T-cell (primary cell): ENCODE measurements at places on chromosomes 7 and 10. TPM values are rescaled to one million over a fixed set of nuclear protein-coding genes. Genes with fewer than 3 reads are reported as not detected.

TMEM176B gene
- 0.30 TPM for total RNA-seq

OR2A42 gene
- 0.09 TPM for total RNA-seq

SLC18A3 gene
- total RNA-seq = not detected

ZNF722 gene
- not detected for total RNA-seq

HMX3 gene
- not detected for total RNA-seq

RNLS gene
- total RNA-seq = 1.8 TPM

STAG3 gene
- total RNA-seq = 6.5 TPM

ASB10 gene
- not detected for total RNA-seq

CHRM2 gene
- not detected for total RNA-seq

GRCh38 chr10:100859484-100859763 is 53.3 kb upstream of the SLF2 start:
- DNase-seq = no peak

DNA sequence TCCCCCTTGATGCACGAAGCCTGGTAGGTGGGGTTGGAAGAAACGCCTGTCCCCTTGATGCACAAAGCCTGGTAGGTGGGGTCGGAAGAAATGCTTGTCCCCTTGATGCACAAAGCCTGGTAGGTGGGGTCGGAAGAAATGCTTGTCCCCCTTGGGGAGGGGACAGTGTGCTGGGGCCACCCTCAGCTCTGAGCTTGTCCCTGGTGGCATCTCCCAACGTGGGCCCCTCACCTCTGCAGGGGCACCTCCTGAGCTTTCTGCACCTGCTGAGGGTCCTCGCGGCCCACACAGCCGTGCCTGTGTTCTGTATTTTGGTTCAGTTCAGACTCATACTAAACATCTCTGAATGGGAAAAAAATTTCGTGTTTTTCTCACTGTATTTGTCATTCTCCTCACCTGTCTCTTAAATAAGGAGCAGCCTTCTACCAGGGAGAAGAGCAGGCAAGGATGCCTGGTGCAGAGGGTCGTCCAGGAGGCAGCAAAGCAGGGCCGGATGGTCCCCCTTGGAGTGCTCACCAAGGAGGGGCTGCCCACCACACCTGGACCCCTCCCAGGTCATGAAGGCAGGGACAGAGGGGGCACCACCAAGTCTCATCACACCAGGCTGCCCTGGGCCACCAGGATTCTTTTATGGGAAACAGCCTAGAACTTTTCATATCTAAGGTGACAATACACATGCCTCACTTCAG is 24.7 kb downstream of the VIPR2 start:
- DNase-seq = no peak

- no peak for DNase-seq
Measured at GRCh38 chr7:1842321-1843221, 172.5 kb downstream of the ELFN1 start.

DNA sequence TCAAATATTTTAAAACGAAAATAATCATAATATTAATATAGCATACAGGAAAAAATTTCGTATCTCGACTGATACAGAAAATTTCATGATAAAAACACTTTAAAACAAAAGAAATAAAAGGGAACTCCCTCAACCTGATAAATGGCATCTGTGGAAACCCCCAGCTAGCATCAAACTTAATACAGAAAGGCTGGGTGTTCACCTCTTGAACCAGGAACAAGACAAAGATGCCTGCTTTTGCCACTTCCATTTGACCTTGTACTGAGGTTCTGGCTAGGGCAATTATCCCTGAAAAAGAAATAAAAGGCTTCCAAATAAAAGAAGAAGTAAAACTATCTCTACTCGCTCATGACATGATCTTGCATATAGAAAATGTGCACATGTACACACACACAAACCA is 2.5 kb upstream of the ALOX5 start:
- DNase-seq = no peak

GRCh38 chr7:54109501-54109900 is 432.7 kb upstream of the VSTM2A start:
- DNase-seq = no peak

- DNase-seq = no peak
Measured at GRCh38 chr10:43393606-43394360, 15.2 kb downstream of the HNRNPF start.

- no peak for DNase-seq
Measured at GRCh38 chr7:50687575-50688225, 95.0 kb downstream of the GRB10 start.

DNA sequence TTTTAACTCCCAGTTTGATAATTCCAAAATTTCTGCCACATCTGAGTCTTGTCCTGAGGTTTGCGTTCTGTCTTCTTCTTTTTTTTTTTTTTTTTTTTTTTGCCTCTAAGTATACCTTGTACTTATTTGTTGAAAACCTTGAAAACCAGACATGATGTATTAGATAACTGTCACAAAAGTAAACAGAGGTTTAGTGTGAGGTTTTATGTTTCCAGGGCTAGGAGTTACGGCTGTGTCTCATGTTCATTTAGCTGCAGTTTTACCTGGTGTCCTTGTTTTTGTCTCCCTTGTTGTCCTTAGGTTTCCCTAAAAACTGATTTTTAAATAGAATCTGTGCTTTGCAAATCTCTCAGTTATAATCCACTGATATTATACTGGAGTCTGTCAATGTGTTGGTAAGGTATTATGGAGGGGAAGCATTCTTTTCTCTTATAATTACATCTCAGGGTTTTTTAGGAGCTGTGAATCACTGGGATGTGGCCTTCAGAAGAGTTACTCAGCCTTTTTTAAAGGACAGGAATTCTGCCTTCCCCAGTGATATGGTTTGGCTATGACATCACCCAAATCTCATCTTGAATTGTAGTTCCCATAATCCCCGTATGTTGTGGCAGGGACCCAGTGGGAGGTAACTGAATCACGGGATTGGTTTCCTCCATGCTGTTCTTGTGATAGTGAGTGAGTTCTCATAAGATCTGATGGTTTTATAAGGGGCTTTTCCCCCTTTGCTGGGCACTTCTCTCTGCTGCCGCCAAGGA is 95.0 kb downstream of the CDCA7L start:
- no peak for DNase-seq

- no peak for DNase-seq
Measured at GRCh38 chr10:63919575-63920279, 398.5 kb downstream of the REEP3 start.

DNA sequence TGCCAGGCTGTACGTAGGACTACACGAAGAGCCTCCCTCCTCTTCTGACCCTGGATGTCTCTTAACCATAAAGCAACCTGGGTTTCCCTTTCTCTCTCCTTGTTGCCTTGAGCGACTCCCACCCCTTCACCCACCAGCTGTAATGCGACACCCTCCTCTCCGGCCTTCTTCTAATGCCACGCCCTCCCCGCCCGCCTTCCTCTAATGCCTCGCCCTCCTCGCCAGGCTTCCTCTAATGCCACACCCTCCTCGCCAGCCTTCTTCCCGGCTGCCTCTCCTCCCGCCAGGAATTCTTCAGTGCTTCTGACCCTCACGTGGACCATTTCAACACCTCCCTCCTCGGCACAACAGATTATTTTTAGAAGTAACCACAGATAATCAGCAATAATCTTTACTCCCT is 348.5 kb upstream of the SHH start:
- DNase-seq = no peak

DNA sequence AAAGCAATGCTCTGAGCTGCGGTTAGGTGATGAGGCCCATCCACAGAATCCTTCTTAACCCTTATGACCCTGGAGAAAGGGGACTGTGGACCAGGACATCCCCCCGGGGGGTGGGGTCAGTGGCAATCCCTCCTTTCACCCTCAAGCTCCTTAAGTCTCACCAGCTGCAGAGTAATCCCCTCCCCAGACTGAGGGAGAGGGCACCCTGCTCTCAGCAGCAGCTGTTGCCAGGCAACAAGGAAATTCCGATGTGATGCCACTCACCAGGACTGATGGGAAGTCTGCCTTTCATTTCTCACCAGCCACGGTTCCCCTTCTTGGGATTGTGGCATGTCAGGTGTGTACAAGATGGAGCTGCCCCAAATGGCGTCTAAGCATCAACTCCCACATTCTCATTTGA is 129.6 kb downstream of the DOCK1 start:
- DNase-seq = no peak

- no peak for DNase-seq
Measured at GRCh38 chr10:84548869-84549268, 220.5 kb downstream of the CCSER2 start.

GRCh38 chr7:86058649-86059048 is 585.1 kb upstream of the GRM3 start:
- DNase-seq = no peak

DNA sequence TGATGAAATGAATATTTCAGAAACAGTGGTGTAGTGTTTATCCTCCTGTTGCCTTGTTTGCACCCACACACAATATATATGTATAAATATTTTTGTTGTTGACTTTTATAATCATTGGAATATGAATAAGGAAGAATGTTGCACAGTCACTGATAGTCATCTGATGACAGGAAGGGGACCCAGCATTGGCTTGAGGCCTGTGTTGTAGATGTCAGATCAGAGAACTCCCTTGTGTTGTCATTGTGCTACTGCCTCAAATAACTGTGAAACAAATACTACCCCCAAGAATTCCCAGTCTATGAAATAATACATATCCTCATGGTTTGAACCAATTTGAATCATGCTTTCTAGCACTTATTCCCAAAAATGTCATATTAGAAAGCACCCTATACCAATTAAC is 84.0 kb downstream of the NRG3 start:
- no peak for DNase-seq

- no peak for DNase-seq
Measured at GRCh38 chr10:57472823-57473619, 794.7 kb downstream of the IPMK start.

GRCh38 chr7:128307061-128307460 is 36.6 kb downstream of the RBM28 start:
- no peak for DNase-seq
